ENCODE measurements at places on chromosomes 4 and X.
A peak's percentile ranks its signal among the peaks of the same experiment; 100 is the strongest.

DNA sequence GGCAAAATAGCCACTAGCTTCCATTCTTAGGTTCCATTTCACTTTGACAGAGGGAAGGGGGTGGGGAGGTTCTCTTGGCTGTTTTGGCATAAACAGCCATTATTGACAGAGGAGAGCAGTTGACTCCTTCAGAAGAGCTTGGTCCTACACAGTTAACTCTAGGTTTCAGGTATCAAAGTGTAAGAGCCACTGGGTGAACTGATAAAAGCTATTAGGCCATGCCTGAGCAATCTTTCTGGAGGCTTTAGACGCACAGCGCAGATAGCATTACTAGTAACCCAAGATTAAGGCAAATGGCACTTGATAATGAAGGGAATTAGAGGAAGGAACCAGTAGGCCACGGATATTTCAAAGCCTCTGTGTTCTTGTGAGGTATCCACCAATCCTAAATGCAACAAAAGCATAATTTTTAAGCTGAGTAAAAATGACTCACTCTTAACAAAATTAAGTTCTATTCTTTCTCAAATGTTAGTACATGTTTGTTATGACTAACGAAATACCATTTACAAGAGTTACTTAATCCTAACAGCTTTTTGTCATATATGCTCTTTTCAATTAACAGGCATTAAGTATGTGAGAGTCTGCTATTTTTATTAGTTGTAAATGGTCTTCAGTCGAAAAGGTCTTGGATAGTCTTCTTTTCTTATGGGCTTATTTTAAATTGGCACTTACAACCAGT lies 53.6 kb downstream of the SLC7A11 start:
- no peak for DNase-seq

DNA sequence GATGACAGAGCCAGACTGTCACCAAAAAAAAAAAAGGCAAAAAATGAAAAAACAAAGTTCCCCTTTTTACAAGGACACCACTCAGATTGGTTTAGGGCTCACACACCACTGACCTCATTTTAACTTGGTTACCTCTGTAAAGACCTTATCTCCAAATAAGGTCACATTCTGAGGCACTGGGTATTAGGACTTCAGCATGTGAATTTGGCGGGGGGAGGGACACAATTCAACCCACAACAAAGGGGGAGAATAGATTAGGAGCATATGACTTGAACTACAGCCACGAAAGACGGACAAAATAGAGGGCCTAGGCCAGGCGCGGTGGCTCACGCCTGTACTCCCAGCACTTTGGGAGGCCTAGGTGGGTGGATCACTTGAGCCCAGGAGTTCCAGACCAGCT lies 31.0 kb upstream of the ARAF start:
- DNase-seq = no peak

GRCh38 chrX:95040104-95040503 lies 1366.1 kb downstream of the FAM133A start:
- DNase-seq = no peak

DNA sequence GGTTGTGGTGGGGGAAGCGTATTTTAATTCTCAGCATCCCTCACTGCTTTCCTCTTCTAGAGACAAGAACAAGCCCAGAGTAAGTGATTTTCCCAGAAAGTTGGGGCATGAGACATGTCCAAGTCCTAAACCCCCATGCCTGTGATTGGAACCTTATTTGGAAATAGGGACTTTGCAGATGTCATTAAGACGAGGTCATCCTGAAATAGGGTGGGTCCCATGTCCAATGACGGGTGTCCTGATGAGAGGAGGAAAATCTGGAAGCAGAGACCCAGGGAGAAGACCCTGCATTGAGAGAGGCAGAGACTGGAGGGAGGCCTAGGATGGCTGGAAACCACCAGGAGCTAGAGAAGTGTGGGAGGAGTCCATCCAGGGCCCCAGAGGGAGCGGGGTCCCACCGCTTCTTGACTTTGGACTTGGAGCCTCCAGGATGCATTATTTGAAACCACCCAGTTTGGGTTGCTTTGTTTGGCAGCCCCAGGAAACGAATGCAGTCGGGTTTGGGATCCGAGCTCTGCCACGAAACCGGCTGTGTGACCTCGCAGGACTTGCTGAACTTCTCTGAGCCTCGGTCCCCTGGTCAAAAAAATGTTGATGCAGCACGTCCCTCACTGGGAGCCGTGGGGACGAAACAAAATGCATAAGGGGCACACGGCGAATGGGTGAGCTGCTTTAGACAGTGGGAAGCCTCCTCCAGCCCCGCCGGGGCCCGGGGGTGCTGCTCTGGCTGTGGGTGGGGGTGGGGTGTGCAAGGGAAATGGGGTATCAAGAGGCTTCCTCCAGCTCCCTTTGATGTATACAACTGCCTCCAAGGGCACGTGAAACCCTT lies 113.9 kb downstream of the CPZ start:
- DNase-seq = no peak

- DNase-seq = peak; percentile 20
These were observed 47.0 kb downstream of the MOSPD2 start for GRCh38 chrX:14920196-14920595.

- DNase-seq = no peak
These were observed 10.3 kb downstream of the ZDHHC9 start for GRCh38 chrX:129833153-129833990.

DNA sequence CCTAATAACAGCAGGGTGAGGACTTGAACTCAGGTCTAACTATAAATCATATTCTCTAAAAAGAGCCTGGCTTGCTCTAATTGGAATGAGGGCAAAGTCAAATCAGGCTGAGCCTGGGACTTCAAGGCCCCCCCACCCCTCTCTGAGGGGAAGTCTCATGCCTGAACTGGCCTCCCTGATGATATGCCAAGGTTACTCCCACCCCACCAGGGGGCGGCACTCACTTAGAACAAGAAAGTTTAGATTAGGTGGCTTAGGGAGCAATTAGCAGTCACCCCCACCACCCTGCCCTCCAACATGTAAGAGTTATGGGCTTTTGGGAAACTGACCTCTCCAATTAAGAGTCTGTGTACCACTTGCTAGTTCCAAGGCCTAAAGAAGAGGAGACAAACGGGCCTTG lies 2.7 kb downstream of the FOXO4 start:
- DNase-seq = no peak

- no peak for DNase-seq
These were observed 223.9 kb downstream of the CAMK2D start for GRCh38 chr4:113537628-113538027.

- peak; percentile 79 for DNase-seq
These were observed 36.3 kb upstream of the ZFX start for GRCh38 chrX:24113181-24113580.

DNA sequence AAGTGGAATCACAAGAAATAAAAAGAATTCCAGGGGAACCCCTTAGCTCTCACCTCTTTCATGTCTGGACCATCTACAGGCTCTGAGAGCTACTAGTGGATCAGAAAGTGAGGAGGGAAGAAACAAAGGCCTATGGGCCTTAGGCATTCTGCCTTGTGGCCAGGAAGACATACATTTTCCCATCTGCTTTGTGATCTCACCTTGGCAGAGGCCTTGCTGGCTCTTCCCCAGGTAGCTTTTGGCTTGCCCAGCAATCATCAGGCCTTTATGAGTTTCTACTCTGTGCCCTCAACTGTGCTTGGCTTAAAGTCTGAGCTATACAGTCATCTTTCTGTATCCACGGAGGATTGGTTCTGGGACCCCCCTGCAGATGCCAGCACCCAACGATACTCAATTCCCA lies 28.3 kb upstream of the CD99L2 start:
- no peak for DNase-seq

Measured in fibroblast of skin of left quadriceps (primary cell).